ENCODE measurements at places on chromosomes 6 and 20. TPM values are rescaled to one million over a fixed set of nuclear protein-coding genes. Genes with fewer than 3 reads are reported as not detected.

Gene GCNT2
- 1.3 TPM for polyA plus RNA-seq

Gene TFAP2C
- polyA plus RNA-seq = 0.39 TPM

Gene C6orf141
- polyA plus RNA-seq = 1.0 TPM

Gene GGTLC1
- not detected for polyA plus RNA-seq

Gene SFT2D1
- polyA plus RNA-seq = 66.9 TPM

Gene C6orf132
- 0.87 TPM for polyA plus RNA-seq

DNA sequence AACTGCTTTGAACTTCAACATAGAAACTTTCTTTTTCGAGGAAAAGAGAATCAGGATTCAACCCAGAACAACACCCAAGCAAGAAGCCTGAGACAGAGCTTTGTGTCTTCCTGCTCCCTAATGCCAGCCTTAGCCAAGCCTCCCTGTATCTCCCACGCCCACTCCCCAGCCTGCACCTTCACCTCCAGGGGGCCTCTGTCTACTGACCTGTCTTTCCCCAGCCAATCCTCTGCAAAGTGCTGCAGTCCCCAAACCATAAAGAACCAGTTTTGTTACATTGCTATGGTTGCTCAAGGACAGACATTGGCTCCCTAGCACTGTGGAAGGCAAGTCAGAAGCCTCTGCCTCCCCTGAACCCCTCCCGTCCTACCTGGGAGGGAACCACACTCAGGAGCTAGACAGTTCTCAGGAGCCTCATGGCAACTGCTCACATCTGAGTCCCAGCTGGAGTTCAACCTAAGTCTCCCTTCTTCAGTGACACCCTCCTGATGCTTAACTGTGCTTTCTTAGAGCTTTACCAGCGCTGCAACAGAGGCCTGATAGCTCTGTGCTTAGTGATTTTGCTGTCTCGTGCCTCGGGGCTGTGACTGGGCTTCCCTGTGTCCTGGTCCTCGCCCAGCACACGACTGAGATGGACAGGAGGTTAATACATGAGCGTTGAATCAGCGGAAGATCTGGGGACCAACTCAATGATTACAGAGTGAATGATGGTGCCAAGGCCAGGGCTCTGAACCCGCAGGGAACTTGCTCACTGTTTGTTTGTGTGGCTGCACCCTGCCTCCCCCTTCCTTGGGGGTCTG is 101.5 kb upstream of the DUSP22 start:
- no peak for DNase-seq

DNA sequence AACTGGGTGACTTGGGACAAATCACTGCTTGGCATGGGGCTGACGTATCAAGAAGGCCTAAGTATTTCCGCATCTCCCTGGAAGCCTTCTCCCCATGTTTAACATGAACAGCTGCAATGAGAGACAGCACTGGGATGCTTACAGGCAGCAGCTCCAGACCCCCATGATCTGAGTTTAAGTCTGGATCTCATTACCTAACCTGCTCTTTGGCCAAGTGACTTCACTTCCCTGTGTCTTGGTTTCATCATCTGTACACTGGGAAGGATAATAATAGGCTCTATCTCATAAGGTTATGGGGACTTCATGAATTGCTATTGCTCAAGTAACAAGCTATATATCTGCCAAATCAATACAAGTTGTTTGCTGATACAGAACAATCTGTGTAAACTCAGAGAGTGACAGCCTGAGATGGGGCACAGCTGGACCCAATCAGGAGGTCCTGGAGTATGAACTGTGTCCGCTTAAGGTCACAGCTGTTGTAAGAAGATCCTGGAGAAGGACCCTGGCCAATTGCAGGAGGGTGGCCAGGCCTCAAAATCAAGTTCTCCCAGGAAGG is 56.0 kb downstream of the TGM2 start:
- DNase-seq = peak; percentile 50

- DNase-seq = no peak
Measured at GRCh38 chr20:23515250-23515939, 24.5 kb downstream of the CST8 start.

- no peak for DNase-seq
Measured at GRCh38 chr20:47857187-47857568, 71.9 kb upstream of the SULF2 start.

DNA sequence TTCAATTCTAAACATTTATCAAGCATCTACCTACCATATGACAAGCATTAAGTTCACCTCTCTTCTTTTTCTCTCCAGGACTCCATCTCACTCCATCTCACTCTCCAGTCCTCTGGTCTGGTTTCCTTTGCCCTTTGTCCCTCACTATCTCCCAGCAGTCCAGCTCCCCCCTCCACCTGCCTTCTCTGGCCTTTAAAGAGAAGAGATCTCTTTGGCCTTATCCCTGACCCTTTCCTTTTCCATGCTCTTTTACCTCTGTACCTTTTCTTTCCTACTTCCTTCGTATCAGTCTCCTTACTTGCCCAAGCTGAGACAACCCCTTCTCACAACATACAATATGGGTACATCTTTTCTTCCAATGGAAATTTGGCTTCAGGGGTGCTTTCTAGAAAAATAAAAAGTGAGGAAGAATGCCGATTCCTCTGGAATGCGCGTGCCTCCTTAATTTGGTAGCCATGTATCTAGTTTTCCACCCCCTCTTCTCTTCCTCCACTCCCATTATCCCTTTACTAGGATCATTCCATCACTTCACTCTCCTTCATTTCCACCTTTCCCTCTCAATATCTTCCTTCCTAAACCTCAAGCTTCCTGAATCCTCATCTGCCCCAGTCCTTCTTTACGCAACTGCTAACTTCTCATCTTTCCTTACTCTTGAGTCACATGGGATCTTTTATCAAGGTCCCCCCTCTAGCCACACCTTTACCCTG is 745 bp upstream of the AGPAT1 start:
- peak; percentile 81 for DNase-seq

DNA sequence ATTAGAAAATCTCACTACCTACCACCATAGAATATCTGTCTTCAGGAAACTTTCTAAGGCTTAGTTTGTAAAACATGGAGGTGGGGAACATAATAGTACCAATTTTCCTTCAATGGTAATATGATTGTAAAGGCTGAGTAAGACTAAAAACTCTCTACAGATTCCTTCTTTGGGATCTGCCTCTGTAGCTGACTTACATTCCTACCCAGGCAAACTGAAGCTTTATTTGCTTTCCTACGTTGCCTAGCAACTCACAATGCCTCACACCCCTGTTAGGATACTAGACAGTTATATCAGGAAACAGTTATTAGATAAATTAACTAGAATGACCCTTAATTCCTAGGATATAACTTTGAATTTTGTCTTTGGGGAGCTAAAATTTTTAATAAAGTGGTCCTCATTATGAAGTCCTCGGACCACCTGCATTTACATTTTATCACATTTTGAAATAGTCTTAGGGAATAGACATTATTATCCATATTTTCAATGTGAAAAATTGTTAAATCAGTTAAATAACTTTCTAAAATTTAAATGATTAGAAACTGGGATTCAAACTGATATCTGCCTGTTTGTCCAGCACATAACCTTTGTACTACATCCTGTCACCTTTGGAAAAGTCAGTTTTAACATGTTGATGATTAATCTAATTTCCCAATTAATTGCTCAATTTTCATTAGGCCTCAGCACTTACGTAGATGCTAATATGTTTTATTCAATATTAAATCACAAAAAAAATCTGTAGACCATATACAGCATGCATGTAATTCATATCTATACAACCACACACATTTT is 591.4 kb downstream of the RNF144B start:
- DNase-seq = peak; percentile 56

GRCh38 chr6:56259234-56260077 is 12.1 kb upstream of the COL21A1 start:
- peak; percentile 49 for DNase-seq

GRCh38 chr6:72740135-72740534 is 118.3 kb downstream of the KCNQ5 start:
- no peak for DNase-seq

DNA sequence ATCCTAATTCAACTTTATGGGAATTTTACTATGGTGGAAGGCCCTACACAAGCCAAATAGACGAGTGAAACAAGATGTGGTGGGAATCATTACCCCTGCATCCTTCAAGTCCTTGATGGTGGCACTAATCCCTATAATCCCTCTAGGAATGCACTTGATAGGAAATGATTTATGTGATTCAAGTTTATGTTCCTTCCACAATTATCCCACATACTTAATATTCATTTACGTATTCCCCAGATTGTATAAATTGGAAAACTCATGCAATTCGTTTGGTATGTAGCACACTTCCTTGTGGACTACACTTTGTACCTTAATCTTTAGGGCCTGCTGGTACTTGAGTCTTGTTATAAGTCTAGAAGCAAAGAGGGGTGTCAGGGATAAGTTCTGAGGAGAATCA is 40.8 kb downstream of the PKIB start:
- peak; percentile 55 for DNase-seq

- peak; percentile 60 for DNase-seq
Measured at GRCh38 chr20:38604873-38605303, 3.3 kb downstream of the ARHGAP40 start.

- DNase-seq = no peak
Measured at GRCh38 chr6:107823047-107823557, 1.0 kb downstream of the SCML4 start.

GRCh38 chr20:22374678-22375590 is 209.4 kb downstream of the FOXA2 start:
- DNase-seq = peak; percentile 60

- no peak for DNase-seq
Measured at GRCh38 chr20:22453244-22454080, 130.9 kb downstream of the FOXA2 start.

- DNase-seq = no peak
Measured at GRCh38 chr6:160249671-160250070, 8.9 kb downstream of the SLC22A2 start.

DNA sequence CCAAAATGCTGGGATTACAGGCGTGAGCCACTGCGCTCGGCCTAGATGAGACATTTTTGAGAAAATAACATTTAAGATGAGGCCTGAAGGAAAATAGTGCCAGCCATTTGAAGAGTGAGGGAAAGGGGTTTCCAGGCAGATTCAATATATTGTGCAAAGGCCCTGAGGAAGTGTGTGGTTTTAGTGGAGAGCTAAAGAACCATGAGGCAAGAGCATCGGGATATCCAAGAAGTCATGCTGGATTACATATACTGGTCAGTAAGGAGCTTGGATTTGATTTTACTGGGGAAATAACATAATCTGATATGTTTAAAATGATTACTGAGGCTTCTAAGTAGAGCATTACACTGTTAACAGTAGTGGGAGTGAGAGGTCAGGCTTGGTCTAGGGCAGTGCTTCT is 47.0 kb downstream of the CARMIL1 start:
- DNase-seq = no peak

- no peak for DNase-seq
Measured at GRCh38 chr6:140548366-140548765, 1173.9 kb upstream of the CITED2 start.

- no peak for DNase-seq
Measured at GRCh38 chr6:15447546-15448267, 201.8 kb downstream of the JARID2 start.

DNA sequence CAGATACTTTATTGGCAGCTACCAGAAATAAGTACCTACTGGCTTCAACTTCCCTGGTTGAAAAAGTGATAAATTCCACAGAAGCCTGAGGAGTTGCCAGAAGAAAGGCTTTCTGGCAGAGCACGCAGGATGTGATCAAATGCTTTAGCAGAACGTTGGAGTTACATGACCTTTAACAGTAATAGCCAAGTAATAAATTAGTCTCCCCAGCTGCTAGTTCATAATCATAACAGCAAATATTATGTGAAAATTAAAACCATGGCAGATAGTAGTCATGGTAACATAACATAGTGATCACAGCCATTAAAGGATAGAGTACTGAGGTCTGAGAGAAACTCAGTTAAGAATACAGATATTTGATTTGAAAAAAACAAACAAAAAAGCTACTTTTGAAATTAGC is 567.7 kb downstream of the ADGRB3 start:
- DNase-seq = peak; percentile 22

DNA sequence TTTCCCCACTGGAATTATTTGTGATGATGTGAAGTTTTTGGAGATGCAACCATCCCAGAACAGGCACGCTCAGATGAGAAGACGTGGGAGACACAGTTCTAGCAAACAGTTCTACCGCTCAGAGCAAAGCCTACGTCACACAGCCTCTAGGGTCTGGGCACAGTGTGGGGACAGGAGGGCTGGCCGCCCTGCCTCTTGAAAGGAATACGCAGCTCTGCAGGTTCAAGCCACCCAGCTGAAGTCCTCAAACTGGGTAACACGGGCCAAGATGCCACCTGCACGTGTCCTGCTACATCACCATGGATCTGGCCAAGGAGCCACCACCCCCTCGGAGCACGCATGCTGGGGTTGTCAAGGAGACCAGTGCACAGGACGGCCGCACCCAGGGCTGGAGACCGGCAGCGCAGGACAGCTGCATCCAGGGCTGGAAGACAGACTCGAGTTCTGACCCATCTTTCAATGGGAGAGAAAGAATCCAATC is 75.0 kb downstream of the NOL4L start:
- DNase-seq = no peak

DNA sequence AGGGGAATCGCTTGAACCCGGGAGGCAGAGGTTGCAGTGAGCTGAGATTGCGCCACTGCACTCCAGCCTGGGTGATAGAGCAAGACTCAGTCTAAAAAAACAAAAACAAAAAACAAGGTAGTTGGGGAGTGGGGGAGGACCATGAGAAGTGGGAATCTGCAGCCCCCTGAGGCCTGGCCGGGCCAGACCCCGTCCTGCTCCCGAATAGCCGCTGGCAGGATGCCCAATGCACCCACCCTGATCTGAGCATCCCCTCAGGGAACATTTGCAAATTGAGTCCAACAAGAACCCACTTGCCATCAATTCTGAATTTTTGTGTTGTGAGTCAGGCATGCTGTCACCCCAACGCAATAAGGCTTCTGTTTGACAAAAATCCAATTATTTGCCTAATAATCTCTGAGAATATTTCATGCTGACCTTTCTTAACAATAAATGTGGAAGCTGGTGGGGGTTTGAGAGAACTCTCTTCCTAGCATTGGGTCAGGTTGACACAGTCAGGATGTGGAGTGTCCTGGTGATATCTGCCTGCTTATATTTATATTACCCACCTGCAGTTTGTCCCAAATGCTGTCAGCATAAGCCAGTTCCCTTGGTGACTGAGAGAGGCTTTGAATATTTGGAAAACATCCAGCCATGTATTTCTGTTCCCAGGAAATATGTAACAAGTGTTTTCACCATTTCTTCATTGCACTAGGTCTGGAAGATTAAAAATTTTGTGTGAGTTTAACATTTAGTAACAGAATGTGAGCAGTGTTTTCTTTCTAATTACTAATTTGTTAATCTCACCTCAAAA is 28.4 kb upstream of the FRMD1 start:
- no peak for DNase-seq

GRCh38 chr20:35314816-35315631 is 22.8 kb upstream of the FAM83C start:
- no peak for DNase-seq

GRCh38 chr6:128256095-128256494 is 264.3 kb downstream of the PTPRK start:
- DNase-seq = no peak

DNA sequence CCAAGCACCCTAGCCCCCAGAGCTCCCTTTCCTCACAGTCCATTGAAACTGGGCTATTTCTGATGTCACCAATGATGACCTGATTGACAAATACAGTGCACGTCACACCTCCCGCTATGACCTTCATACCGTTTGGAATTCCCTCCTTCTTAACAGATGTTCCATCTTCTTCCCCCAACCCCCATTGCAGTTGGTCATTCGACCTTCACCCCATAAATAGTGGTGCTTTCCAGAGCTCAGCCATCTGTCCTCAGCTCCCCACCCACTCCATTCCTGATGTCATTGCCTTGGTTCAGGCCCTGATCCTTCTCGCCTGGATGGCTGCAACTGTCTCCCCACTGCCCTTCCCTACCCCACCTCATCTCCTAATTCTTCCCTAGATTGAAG is 198.5 kb downstream of the SOD2 start:
- DNase-seq = no peak

GRCh38 chr20:8271727-8272126 is 139.7 kb downstream of the PLCB1 start:
- no peak for DNase-seq
